Endothelial cell of umbilical vein (primary cell): ENCODE measurements at places on chromosomes 4 and X. TPM values are rescaled to one million over a fixed set of nuclear protein-coding genes. Genes with fewer than 3 reads are reported as not detected.

GRCh38 chr4:88533937-88534750 is 10.6 kb upstream of the PYURF start:
- DNase-seq = peak; percentile 83

GRCh38 chr4:91032725-91033445 is 905.7 kb downstream of the CCSER1 start:
- no peak for DNase-seq

DNA sequence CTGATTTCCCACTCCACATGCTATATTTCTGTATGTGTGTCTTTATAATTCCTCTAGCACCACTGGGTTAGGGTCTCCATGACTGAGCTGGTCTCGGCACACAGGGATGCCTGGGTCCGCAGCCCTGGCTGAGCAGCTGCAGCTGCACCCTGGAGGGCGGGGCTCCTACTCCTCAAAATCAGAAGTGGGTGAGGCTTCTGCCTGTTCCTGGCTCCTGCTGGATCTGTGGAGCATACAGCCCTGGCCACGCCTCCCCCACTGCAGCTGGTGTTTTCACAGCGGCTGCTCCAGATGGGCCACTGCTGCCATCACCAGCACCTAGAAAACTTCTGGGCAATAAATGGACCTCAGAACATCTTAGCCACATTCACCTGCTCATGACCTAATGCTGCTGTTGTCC is 30.9 kb downstream of the SPCS3 start:
- DNase-seq = no peak

The XAGE2 gene
- total RNA-seq = not detected in 2 replicates

- DNase-seq = no peak
Measured at GRCh38 chrX:125654501-125654900, 334.8 kb downstream of the TEX13C start.

DNA sequence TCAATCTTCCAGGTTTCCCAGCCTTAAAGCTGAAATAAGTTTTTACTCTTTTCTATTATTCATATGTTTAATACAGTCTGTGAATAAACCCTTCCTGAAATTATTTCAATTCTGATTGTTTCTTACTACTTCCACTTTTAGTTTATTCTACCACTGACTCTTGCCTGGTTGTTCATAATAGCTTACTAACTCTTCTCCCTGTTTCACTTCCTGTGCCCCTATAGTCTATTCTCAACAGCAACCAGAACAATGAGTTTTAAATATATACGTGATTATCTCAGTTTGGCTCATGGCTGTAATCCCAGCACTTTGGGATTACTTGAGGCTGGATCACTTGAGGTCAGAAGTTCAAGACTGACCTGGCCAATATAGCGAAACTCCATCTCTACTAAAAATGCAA is 408.0 kb upstream of the SPOCK3 start:
- peak; percentile 13 for DNase-seq

GRCh38 chrX:72635930-72636329 is 63.3 kb upstream of the HDAC8 start:
- no peak for DNase-seq

DNA sequence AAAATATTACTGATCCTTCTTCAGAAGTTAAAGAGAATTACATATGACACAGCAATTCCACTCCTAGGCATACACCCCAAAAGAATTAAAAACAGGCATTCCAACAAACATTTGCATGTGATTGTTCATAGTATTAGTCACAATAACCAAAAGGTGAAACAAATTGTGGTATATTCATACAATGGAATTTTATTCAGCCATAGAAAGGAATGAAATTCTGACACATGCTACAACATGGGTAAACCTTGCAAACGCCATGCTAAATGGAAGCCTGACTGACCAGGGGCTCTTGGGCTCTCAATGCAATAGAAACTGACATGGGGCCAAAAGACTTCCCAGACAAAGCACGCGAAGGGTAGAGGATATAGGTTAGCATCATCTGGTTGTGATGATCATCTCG is 62.1 kb upstream of the S100G start:
- DNase-seq = no peak

- no peak for DNase-seq
Measured at GRCh38 chr4:17058536-17058915, 160.1 kb upstream of the LDB2 start.

The HHIP gene
- total RNA-seq = 971 and 1,052 TPM in 2 replicates

The CT45A10 gene
- total RNA-seq = not detected in 2 replicates

GRCh38 chr4:60617731-60618130 is 582.4 kb upstream of the ADGRL3 start:
- no peak for DNase-seq

GRCh38 chrX:42237956-42238355 is 314.6 kb upstream of the CASK start:
- no peak for DNase-seq

GRCh38 chr4:115424852-115425251 is 311.4 kb upstream of the NDST4 start:
- DNase-seq = no peak

GRCh38 chr4:78645853-78646757 is 94.5 kb downstream of the ANXA3 start:
- DNase-seq = peak; percentile 91

DNA sequence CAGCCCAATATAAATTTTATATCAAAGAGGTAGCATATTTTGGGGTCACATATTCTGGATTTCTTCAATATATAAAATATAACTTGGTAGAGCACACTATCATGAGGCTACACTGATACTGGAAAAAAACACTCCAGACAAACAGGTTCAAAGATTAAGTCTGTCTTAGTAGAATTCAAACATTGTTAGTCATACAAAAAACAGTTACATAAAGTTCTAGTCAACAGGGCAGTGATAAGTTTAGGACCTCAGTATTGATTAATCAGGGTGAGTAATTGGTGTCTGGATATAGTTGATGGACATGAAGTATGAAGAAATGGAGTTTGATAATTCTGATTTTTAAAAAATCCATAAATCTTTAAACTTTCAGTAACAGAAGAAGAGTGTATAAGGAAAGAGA is 1291.3 kb downstream of the FSTL5 start:
- no peak for DNase-seq

The WNK3 gene
- total RNA-seq = 2.6 and 2.7 TPM in 2 replicates

The TMEM31 gene
- not detected in 2 replicates for total RNA-seq

DNA sequence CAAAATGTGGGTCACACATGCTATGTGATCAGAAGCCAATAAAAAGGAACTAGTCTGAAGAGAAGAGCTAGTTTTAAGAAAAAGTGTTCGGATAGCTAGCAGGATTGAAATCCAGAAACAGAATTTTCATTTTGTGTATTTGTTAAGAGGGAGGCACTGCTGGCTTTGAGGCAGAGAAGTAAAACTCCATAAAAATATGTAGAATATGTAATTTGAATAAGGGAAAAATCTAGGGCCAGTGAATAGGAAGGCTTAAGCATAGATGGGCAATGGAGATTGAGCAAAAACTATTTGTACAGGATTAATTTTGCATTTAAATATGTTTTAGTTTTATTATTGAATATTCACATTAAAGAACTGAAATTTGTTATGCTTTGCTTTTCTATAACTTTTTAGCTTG is 399.9 kb upstream of the PITX2 start:
- DNase-seq = no peak

DNA sequence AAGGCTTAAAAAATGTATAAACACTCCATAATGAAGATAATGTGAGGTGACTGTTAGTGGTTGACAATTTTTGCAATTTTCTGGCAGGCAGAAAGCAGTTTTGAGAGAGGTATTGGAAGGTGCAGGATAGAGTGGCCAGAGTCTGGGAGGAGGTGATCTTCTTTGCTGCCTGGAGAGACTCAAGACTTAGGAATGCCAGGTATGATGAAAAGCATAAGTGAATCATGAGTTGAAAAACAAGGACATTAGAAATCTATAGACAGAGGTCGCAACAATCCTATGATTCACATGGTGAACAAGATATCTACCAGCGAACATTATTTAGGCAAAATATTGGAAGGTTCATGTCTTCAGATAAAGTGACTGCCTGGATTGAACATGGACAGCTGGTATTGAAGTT is 118.5 kb downstream of the CFAP299 start:
- no peak for DNase-seq

DNA sequence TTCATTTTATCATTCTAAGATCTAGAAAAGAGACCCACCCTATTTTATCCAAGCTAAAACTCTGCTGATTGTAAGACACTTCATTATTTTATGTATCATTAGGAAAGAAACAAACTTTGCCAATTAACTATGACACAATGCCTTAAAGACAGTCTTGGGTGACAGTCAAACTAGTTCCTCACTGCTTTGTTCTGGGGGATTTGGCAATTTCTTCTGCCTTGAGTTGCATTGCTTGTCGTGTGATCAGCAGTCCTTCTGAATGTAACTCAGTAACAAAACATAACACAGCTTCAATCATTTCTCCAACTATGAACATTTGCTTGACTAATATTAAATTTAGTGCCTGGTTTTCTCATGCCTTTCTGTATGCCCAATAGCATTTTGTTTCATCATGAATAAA is 577.9 kb upstream of the DIPK2B start:
- DNase-seq = no peak

DNA sequence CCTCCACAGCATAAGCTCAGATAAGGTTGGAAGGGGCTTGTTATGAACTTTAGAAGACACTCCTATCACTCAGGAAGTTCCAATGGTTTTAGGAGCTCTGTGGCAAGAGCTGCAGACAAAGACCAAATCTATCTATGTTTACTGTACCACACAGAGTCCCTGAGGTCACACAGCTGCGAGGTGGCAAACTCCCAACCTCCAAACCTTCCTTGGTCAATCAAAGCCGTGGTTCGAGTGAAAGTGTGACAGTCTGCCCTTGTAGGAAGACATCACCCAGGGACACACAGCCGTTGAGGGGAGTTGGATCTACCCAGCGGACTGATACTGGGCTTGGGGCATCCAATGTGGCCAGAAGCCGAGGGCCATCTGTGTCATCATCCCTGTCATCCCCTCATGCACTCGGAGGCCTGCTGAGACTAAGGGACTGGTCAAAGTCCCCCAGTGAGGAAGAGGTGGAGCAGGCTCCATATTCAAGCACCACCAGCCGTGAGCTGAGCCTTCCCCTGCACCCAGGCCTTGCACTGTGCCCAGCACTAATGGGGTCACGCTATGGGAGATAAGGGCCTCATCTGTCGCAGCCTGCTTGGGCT is 26.8 kb downstream of the MAN2B2 start:
- no peak for DNase-seq

The ZNF674 gene
- total RNA-seq = 5.7 and 6.7 TPM in 2 replicates

The VSIG1 gene
- 2.1 and 2.6 TPM in 2 replicates for total RNA-seq

The PNMA6A gene
- 1.3 and 1.8 TPM in 2 replicates for total RNA-seq

The HTR2C gene
- not detected in 2 replicates for total RNA-seq

DNA sequence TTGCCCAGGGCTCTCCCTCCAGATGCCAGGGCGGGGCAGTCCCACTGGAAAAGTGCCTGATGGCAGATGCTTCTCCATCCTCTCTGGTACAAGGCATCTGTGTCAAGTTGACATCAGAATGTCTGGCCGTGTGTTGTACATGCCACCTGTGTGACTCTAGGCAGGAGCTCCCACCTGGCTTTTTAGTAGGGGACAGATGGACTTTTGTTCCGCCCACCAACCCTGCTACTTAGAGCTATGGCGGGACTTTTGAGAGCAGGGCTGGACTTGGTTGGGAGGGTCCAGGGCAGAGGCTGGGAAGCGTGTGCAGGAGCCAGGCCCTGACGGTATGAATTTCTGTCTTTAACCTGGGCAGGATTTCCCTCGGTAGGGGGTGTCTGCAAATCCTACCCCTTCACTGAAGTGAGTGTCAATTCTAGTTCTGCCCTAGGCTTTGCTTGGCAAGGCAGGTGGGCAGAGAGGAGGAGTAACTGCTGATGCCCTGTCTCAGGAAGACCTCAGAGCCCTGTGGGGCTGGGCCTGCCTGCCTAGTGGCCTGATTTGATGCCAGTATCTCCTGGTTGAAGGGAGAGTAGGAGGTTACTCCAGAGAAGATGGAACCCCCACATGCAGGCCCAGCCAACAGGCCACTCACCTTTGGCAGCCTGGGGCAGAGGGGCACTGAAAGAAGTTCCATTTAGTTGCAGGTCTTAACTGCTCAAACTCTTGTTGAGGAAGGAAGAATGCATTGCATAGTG is 99.1 kb downstream of the PJA1 start:
- DNase-seq = no peak

GRCh38 chrX:17590892-17591740 is 146.2 kb upstream of the SCML1 start:
- DNase-seq = peak; percentile 77

The TMEM154 gene
- 43.6 and 50.0 TPM in 2 replicates for total RNA-seq

The PCDH11X gene
- total RNA-seq = not detected in 2 replicates

GRCh38 chr4:118417325-118417724 is 64.5 kb upstream of the PRSS12 start:
- DNase-seq = no peak

The CYLC1 gene
- not detected in 2 replicates for total RNA-seq

DNA sequence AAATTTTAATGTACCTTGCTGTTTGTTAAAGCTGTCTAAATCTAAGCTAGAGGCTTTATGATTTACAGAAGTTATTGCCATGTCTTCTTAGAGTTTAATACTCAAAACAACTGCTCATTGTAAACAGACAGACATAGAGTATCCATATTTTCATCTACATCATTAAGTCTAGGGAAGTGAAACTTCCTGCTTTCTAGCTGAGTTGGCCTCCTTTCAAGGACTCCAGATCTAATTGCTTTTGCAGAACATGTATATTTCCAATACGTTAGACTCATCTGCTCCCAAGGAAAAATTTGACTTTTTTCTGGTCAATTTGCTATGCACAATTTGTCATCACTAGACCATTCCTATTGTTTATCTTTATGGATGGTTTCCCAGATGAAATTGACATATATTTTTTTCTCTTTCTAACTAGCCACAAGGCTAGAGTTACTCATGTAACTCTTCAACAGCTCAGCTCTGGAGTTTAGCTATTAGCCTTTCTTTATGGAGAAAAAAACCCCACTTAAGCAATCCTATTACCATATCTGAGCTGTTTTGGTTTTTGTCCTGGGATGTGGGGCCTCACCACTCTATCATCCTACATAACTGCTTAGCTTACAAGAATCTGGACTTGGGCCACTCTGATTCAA is 122.9 kb downstream of the PPA2 start:
- DNase-seq = peak; percentile 43

DNA sequence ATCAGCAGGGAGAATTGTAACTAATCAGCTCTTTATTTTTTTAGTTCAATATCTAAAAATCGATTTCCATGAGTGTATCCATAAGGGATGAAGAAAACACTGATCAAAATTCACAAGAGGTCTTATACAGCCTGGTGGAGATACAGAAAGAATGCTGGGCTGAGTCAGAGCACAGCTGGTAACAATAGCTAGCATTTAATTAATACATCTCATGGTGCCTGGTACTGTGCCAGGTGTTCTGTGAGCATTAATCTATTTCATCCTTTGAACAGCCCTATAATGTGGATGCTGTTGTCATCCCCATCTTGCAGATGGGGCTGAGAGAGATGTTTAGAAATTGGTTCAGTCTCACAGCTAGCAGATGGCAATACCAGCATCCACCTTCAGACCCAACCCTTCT is 250.9 kb upstream of the RPS6KA3 start:
- no peak for DNase-seq

The TAF7L gene
- 1.1 and 1.8 TPM in 2 replicates for total RNA-seq

The YY2 gene
- 2.4 and 3.0 TPM in 2 replicates for total RNA-seq

DNA sequence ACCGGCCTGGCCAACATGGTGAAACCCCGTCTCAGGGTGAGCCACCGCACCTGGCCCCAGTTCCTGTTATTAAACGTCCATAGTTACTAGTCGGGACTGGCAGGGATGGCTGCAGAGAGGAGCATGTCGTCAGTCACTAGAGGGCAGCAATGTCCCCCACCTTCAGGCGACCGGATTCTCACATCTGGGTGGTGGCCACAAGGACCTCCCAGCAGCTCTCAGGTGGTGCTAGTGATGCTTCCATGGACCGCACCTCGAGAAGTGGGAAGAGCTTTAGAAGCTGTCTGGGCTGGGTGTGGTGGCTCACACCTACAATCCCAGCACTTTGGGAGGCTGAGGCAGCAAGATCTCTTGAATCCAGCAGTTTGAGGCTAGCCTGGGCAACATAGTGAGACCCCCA is 13.3 kb upstream of the IL3RA start:
- DNase-seq = peak; percentile 72
